ENCODE measurements at places on chromosomes 1 and 21.
A peak's percentile ranks its signal among the peaks of the same experiment; 100 is the strongest.

- no peak for DNase-seq
These were observed 1588.9 kb downstream of the KCNT2 start for GRCh38 chr1:195019385-195019784.

DNA sequence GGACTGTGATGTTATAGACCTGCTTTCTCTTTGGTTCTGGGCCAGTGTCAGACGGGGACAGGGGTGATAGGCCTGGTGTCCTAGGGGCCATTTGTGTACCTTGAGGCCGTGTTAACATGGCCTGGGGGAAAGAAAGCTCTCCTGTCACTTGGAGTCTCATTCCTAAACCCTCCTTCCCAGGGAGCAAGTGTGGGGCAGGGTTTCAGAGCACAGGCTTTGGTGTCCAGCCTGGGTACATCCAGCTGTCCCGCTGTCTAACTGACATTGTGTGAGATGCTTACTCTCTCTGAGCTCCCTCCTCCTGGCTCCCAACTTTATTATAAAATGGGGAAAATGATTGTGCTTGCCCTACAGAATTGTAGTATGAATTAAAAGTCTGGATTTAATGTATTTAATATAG, 32.6 kb upstream of the EPHA8 start:
- DNase-seq = no peak

- DNase-seq = no peak
These were observed 71.0 kb downstream of the OLFML2B start for GRCh38 chr1:161952607-161953172.

DNA sequence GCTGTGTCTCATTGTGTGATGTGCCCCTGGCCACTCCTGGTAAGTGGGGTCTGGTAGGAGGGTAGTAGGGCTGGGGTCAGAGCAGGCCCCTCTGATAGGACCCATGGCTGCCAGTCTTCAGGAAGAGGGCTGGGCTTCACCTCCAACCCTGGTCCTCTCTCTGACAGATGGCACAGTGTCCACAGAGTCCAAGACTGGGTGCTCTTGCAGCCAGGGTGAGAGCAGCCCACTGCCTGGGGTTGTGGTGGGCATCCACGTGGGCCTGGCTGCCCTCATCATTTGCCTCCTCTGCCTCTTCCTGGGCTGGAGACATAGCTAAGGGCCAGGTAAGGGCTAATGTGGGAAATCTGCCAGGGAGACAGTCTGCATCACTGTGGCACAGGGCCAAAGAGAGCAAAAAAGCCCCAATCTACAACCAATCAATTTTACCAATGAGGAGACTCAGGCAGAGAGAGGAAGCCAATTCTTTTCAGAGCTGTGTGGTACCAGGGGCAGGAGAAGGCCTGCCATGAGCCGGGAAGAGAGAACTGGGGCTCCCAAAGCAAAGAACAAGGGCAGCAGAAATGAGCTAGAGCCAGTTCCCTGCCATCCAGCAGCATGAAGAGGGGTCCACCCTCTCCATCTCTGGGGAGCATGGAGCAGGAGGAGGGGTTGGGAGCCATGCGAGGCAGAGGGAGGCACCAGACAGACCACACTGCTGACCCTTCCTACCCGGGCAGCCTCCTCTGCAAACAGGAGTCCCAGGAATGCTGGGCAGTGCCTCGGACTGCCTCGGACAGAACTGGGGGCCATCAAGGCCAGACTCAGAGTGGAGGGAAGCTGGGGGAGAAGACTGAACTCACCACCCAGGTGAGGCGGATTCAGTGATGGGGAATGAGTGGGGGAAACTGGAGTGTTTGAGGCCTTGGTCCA, 26.8 kb downstream of the SLC27A3 start:
- DNase-seq = no peak

- no peak for DNase-seq
These were observed 165.9 kb downstream of the ADGRL4 start for GRCh38 chr1:78840453-78841271.

- no peak for DNase-seq
These were observed 232.1 kb downstream of the ASTN1 start for GRCh38 chr1:176932114-176933104.

GRCh38 chr1:116008656-116009390, 32.5 kb downstream of the SLC22A15 start:
- no peak for DNase-seq

GRCh38 chr1:204524986-204525385, 8.8 kb downstream of the MDM4 start:
- no peak for DNase-seq

GRCh38 chr1:178885869-178886268, 15.0 kb upstream of the ANGPTL1 start:
- no peak for DNase-seq

DNA sequence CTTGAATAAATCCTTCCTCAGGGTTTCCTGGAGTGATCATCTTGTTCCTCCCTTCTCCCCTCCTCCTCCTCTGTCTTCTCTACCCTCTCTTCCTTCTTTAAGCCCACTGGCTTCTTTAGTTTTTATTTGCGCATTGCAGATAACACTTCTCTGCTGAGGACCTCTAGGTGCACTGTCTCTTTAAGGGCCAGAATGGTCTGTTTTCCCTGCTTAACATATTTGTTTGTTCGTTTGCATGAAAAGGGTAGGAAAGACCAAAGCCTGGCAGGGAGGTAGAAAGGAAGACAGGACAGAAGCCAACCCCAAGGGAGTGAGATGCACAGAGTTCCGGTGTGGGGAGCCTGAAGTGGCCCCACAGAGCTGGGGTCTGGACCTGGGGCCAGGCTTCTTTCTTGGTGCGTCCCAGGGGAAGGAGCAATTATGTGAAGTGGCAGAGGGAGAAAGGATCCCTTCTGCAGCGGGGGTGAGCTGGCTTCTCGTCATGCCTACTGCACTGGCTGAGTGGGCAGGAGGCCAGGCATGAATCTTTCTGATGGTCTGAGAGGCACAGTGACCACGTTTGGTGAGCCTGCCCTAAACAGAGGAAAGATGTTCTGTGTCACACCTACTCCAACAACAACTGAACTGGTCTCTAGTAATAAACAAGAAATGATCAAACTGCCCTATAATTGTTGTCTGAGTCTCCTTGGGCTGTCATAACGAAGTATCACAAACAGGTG, 232.7 kb downstream of the KCNJ6 start:
- no peak for DNase-seq

DNA sequence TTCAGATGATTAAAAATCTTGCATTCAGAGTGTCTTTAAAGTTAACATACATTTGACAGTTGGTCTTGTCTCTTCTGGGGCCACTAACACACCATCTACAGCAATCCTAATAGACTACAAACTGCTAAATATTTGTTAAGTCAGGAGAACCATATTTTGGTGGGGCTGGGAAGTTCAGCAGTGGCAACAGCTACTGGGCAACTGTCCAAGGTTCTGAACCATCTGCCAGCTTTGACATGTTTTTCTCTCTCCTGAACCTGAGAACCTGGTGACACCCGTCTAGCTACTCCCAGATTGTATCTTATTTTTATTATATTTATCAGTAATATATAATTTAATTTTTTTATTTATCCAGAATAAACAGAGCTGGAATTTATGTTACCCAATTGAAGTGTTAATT, 199.0 kb upstream of the DPYD start:
- peak; percentile 27 for DNase-seq

DNA sequence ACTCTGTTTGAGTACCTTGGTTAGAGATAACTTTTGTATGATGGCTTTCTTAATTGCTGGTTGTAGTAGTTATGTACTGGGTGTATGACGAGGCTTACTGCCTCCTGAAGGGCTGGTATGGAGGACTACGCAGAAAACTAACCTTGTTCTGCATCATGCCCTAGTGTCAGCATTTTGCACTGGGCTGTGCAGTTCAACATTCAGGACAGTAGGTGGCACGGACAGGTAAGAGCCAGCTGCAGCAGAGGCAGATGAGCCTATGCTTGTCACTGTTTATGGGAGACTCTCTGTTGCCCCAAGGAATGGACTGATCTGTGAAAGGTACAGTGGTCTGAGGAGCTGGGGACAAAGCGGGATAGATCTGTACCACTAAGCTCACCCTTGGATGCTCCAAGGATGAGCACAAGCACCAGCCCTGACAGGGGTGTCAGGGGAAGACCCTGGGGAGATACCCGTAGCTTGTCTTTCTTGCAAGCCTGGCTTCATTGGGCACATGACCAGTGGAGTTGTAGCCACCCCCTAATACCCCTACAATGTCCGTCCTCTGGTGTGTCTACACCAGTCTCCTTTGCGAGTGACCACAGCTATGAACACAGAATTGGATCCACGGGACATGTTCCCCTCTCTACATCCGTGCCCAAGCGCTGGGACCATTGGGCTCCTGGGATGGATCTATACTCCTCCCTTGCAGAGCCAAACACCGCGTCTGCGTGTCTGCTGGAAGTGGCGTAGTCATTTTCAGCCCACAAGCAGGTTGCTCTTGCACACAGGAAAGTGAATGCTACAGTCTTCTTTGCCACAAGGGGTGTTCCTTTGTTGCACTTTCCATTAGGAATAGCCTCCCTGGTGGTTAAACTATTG, 51.1 kb upstream of the CFHR3 start:
- peak; percentile 84 for DNase-seq

- no peak for DNase-seq
These were observed 10.3 kb downstream of the DENND4B start for GRCh38 chr1:153936011-153936802.

DNA sequence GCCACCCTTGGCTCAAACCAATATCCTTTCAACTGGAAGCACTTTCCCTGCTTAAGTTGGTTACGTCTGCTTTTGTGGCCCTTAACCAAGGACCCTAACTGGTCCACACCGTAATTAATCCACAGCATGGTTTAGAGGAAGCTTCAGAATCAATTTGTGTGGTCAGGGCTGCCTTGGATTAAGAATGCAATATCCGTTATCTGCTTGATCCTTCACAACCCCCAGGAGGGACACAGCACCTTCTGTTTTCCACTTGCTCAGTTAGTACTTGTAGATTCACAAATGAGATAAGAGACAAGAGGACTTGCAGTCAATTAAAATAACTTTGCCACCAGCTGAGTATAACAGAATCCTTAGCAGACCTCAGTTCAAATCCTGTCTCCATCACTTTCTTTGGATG, 56.9 kb upstream of the LRP8 start:
- DNase-seq = no peak

DNA sequence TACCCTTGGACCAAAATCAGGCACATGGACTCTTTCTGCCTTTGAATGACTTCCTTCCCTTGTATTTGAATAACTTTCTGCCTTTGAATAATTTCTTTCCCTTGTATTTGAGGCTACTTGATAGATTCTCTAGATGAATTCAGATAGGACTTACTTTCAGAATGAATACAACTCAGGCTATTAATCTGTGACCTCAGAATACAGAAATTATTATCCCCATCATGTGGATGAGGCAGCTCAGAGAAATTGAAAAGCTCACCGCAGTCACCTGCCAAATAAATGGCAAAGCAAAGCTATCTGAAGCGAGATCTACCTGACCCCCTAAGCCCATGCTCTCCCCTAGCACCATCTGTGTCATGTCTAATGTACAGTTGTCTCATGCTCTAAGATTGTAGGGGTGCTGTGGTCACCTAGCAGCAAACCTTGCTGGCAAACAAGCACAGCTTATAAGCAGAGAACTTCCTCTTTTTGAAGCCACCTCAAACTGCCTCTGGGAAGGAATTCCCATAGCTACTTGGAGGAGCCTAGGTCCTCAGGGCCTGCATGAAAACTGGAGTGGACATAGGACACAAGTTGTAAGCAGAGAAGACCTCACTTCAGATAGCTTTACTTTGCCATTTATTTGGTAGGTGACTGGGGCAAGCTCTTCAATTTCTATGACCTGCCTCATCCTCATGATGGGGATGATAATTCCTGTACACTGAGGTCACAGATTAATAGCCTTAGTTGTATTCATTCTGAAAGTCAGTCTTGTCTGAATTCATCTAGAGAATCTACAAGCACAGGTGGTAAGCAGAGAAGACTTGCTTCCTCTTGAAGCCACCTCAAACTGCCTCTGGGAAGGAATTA, 66.1 kb downstream of the FASLG start:
- DNase-seq = peak; percentile 67

DNA sequence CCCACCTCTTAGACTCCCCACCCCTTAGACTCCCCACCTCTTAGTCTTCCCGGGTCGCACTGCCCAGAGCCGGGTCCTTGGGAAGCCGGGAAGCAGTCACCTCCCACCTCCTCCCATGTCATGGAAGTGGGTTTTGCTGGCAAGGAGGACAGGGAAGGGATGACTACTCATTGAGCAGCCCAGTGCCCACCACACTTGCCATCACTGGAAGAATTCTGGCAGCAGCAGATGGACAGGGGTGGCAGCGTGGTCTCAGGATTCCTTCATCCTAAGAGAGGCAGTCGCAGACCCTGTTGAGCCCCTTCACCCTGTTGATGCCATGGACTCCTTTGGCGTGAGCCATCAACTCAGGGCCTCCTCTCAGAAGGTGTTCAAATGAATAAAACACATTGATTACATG, 140.8 kb downstream of the PGBD5 start:
- DNase-seq = no peak

DNA sequence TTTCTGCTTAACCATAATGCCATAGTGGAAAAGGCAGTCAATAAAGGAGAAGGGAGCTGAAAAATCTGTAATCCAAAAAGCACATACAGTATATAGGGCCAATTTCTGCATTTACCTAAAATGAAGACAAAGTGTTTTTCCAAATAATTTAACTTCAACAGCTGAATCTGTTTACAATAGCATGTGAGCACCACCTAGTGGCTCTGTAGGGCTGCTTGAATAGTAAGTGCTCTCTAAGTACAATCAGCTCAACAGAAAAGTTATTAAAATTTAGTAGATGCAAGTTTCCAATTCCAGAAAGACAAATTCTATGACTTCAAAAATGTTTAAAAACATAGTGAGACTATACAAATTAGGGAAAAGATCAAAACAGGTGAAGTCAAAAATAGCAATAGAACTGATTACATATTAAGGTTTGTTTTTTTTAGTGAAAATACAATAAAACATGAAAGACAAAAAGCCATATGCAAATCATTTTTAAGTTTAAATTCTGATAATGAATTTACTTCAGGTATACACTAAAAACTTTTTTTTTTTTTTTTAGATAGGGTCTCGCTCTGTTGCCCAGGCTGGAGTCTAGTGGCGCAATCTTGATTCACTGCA, 220.0 kb downstream of the SETD4 start:
- peak; percentile 65 for DNase-seq

- peak; percentile 39 for DNase-seq
These were observed 585 bp downstream of the GPR3 start for GRCh38 chr1:27392778-27393635.

- peak; percentile 71 for DNase-seq
These were observed 51.1 kb upstream of the PDC start for GRCh38 chr1:186511761-186512637.

DNA sequence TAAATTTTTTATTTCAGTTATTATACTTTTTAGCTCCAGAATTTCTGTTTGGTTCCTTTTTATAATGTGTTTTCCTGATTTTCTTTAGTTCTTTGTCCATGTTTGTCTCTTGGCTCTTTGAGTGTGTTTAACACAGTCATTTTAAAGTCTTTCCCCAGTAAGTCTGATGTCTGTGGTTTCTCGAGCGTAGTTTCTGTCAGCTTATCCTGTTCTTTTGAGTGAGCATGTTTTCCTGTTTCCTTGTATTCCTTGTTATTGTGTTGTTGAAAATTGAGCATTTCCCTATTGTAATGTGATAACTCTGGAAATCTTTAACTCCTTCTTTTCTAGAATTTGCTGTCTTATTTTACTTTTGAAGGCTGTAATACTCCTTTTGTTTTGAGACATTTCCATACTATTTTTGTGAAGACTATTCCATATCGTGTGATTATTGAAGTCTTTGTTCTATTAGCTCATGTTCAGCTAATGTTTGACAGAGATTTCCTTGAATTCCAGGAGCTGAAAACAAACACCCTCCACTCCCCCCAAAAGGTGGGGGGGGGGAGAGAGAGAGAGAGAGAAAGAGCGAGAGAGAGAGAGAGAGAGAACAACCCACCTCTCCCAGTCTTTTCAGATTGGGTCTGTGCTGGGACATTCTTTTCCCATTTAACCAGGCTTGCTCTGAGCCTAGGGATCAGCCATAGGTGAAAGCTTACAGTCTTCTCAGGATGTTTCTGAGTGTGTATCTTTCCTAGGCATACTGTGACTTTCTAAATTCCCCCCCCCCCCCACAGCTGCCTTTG, 38.3 kb downstream of the SDCCAG8 start:
- DNase-seq = no peak
